ENCODE measurements at places on chromosomes 11 and 22.
A peak's percentile ranks its signal among the peaks of the same experiment; 100 is the strongest.

- DNase-seq = peak; percentile 91
Observed at GRCh38 chr11:8719211-8719649, 36.6 kb downstream of the RPL27A start.

DNA sequence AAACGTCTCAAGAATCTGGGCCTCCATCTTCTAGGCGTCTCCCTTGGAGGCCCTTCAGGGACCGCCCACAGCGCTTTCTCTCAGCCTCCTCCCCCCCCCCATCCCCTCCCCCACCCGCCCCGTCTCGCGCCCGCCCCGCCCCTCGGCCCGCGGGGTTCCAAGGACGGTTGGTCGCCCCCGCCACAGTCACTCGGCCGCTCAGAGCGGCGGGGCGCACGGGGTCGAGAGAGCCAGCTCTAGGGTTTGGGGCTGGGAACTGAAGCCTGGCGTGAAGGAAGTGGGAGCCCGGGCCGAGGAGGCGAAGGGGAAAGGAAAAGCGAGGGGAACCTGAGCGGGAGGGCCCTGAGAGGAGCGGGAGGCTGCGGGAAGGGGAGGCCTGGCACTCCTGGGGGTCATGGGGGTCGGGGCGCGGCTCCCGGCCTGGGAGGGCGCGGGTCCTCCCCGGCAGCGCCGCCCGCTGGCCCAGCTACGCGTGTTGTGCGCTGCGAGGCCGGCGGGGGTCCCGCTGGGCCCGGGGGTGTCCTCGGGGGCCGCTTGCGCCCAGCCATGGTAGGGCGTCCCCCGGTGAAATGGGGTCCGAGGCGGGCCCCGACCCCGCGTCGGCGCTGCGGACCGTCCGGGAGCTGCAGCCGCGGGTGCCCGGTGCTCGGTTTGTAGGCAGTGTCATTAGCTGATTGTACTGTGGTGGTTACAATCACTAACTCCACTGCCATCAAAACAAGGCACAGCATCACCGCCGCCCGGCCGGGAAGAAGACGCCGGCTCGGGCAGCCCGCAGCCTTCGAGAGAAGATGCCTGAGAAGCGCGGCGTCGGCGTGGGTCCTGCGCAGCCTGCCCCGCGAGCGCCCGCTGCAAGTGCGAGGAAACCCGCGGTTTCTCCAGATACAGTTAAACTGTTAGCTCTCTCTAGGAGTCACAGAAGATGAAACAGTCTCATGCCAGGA is at the start of gene BTG4:
Gene BTG4, minus strand, starts transcription at position 91 of the 944 bp plus-strand sequence. CDS start 13,610 bp downstream, outside the sequence.
- no peak for DNase-seq

GRCh38 chr22:38490915-38491314 is 15.2 kb downstream of the DDX17 start:
- DNase-seq = no peak

DNA sequence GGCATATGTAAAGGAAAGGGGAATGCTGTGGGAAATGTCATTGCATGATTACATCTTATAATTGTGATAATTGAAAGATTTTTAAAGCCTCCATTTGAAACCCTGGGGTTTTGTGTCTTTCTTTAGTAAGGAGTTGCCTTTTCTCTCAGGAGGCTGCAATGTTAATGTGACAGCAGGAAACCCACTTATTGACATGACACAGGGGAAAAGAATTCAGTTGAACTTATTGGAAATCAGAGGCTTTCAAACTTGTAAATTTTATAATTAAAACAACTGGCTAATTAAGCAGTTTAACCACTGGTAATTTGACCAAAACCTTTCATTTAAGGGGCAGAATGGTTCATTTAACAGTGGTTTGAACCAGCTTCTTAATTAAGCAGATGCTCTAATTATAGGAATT is 31.2 kb downstream of the MRPL48 start:
- DNase-seq = no peak

- DNase-seq = no peak
Observed at GRCh38 chr11:69384251-69385143, 90.5 kb downstream of the MYEOV start.

Data from fibroblast of skin of left biceps (primary cell).